Hepatocyte (in vitro differentiated cells): ENCODE measurements at places on chromosomes 1 and 21. TPM values are rescaled to one million over a fixed set of nuclear protein-coding genes. Genes with fewer than 3 reads are reported as not detected.
A peak's percentile ranks its signal among the peaks of the same experiment; 100 is the strongest.

Gene RPTN
- polyA plus RNA-seq: not detected in 2 replicates

Gene MTR
- polyA plus RNA-seq: 9.6 and 11.7 TPM in 2 replicates

Gene LRRC53
- not detected in 2 replicates for polyA plus RNA-seq

Gene NFIA
- 12.6 and 18.2 TPM in 2 replicates for polyA plus RNA-seq

Gene CD5L
- not detected in 2 replicates for polyA plus RNA-seq

Gene KCNJ9
- polyA plus RNA-seq: not detected in 2 replicates

Gene RHD
- 0.12 and 0.19 TPM in 2 replicates for polyA plus RNA-seq

Gene SPRR5
- polyA plus RNA-seq: not detected in 2 replicates

DNA sequence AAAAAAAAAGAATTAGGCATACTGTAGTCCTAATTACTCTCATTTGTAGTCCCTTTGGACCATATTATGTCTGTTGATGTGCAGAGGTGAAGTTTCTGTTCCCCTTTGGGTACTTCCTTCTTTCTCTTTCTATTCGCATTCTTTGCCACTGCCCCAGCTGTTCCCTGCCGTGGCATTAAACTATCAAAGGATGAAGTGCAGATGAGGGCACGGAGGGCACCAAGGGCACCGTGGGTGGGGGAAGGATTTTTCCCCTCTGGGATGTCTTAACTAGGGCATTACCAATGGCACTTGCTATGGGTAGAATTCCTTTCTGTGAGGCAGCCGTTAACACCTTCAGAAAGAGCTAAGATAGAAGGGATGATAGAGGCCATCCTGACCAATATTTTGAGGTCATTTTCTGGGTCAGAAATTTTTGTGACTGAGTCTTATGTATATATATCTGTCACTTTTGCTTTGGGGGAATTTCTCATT is 4.9 kb upstream of the MAPKAPK2 start:
- no peak for DNase-seq

- no peak for DNase-seq
These were observed 14.9 kb downstream of the PLEKHA6 start for GRCh38 chr1:204344665-204345355.

- no peak for DNase-seq
These were observed 395.6 kb downstream of the SETD4 start for GRCh38 chr21:35664683-35665082.

DNA sequence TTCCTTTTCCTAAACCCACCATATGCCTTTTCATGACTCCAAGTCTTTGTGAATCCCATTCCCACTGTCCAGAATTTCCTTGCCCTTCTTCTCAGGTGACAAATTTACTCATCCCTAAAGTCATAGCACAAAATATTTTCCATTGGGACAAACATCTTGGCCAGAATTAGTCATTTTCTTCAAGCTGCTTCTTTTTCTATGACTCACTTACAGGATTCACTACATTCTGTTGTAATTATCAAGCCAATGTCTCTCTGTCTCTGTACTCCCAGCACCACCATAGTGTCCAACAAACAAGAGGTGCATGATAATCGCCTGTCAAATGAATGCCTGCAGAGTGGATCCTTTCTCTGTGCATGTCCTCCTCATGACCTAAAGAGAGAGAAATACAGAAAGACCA is 37.8 kb downstream of the SGIP1 start:
- no peak for DNase-seq

- DNase-seq: peak; percentile 57
These were observed 55.4 kb downstream of the EPRS1 start for GRCh38 chr1:219990782-219991510.

- DNase-seq: no peak
These were observed 659.0 kb downstream of the LTN1 start for GRCh38 chr21:28333578-28334075.

GRCh38 chr1:229032375-229032774 is 238.5 kb upstream of the RAB4A start:
- DNase-seq: no peak

GRCh38 chr1:110335265-110335664 is 3.9 kb upstream of the RBM15 start:
- no peak for DNase-seq

DNA sequence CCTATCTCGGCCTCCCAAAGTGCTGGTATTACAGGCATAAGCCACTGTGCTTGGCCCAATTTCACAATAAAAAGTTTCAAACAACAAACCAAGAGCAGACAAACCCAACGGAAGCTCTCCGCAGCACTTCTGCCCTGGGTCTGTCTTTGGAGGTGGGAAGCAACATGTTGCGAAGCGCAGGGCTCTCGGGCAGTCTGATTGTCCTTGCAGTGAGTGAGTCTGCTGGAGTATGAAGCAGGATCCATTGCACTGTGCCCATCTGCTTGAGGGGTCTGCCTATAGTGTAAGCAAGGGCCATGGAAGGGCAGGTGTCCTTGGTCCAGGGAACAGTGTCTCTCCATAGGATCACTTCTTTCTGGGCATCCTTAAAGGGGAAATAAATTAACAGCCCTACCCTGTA is 14.6 kb upstream of the PARP1 start:
- no peak for DNase-seq

DNA sequence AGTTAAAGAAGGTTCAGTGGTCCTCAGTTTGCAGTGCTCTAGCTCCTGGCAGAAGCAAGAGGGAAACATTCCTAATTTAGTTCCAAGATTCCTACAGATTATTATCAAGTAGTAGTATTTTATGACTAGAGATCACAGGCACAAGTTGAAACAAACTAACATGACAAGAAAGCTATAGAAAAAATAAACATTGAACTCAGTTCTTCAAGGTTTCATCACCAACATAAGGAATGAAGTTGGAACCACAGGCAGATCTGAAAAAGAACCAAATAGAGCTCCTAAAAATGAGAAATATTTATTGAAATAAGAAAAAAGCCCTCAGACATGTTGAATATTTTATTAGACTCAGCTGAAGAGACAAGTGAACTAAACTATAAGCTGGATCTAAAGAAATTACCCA is 40.6 kb downstream of the PDC start:
- DNase-seq: no peak

DNA sequence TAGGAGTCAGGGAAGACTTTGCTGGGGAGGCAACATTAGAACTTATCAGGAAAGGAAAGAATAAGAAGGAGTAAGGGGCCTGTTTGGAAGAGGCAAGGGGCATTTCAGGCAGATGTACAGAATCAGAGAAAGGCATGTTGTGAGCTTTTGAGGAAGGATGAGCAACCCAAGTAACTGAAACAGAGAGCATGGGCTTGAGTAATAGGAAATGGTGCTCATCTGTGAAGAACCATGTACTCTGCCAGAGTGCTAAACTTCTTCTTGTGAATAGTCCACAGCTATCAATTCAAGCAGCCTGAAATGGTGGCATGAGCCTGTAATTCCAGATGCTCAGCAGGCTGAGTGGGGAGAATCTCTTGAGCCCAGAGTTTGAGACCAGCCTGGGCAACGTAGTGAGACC is 19.2 kb upstream of the PIGK start:
- DNase-seq: no peak

- no peak for DNase-seq
These were observed 331.1 kb upstream of the DEPDC1 start for GRCh38 chr1:68828013-68828412.

DNA sequence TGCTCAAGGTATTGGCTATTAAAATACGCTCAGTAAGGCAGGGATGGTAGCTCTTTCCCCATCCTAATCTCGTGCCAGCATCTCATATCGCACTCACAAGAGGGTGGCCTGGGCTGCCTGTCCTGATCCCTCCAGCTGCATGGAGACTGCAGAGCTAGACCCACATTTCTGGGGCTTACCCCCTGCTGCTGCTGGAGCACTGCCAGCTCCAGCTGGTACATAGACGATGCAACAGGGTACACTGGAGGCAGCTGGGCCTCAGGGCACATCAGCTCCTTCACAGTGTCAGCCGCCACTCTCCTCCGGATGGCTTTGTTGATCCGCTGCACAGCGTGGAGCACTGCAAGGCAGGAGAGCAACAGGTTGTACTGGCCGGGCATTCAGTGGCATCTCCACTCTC is 16.0 kb downstream of the IQGAP3 start:
- no peak for DNase-seq

- no peak for DNase-seq
These were observed 46.5 kb upstream of the CDC7 start for GRCh38 chr1:91454136-91454535.

DNA sequence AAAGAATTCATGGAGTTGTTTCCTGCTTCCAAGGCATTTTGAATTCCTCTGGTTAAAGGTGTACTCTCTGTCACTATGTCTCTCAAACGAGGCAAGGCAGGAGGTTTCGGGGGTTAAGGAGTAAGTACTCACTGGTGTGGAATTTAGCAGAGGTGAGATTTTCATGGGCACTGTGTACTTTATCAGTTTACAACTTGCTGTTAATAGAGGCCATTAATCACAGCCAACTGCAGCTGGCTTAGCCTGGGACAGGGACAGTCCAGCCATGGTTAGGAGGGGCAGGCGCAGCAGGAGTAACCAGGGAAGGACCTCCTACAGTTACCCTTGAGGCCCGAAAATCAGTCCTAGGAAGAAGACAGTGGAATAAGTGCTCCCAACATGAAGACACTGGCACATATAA is 18.1 kb upstream of the TMEM9 start:
- DNase-seq: no peak

DNA sequence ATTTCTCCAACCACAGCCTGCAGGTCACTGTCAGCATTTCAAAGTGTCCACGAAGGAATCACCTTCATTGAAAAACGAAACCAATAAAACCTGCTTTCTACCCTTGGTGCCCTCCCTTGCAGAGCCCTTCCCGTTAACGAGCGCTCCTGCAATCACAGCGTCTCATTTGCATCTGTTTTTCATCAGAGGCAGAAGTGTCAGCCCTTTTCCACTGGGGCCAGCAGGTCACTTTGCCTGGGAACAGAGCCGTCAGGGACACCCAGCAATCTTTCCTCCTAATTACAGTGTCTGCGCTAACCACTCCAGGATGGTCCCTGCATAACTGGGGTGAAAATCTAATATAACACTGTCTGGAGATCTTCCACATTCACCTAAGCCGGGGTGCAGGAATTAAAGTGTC is 85.3 kb downstream of the PSMG1 start:
- DNase-seq: no peak

- DNase-seq: peak; percentile 59
These were observed 256.7 kb downstream of the KIF26B start for GRCh38 chr1:245411245-245412036.

- DNase-seq: no peak
These were observed 53.6 kb upstream of the AJAP1 start for GRCh38 chr1:4600615-4601460.

DNA sequence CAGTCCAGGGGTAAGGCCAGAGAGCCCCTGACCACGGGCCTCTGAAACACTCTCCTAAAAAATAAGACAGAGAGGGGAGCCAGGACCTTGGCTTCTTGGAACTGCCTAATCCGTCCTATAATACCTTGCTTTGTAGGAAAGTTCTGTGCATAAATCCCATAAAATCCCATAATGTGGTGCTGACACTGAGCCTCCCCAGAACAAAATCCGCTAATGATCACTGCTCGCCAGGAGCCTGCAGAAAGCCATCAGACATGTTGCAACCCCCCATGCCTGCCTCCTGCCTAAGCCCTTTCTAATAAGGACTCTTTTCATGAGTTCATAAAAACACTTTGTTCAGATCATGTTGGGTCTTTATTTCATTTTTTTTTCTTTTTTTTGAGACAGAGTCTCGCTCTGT is 9.3 kb upstream of the DHRS3 start:
- DNase-seq: no peak
